ENCODE measurements at places on chromosomes 7 and 10.

- no peak for DNase-seq
These were observed 614.7 kb downstream of the DNAJB6 start for GRCh38 chr7:157951300-157952049.

GRCh38 chr10:97338041-97338440 is 3.5 kb upstream of the FRAT2 start:
- no peak for DNase-seq

- DNase-seq = no peak
These were observed 331.2 kb upstream of the FZD1 start for GRCh38 chr7:90933041-90933440.

- no peak for DNase-seq
These were observed 6.8 kb downstream of the LMBR1 start for GRCh38 chr7:156886020-156886795.

DNA sequence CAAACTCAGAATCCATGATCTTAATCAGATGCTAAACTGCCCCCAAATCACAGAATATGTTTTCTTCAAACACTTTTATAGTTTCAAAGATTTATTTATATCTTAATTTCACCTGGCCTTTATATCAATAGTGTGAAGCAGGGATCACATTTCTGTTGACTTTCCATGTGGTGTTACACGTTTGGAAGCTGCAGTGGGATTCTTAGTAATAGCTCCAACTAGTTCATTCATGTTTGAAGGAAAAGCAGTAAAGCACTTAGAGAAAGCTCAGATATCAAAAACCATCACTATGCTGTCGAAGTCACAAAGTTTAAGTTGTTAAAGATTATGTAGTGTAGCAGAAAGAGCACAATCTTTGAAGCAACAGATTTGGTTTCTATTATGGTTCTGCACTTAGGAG is 16.8 kb downstream of the ENO4 start:
- no peak for DNase-seq

GRCh38 chr7:90931986-90932916 is 332.0 kb upstream of the FZD1 start:
- no peak for DNase-seq

Data from COLO829 (cell line).